T47D (cell line): ENCODE measurements at places on chromosomes 1 and 21.

DNA sequence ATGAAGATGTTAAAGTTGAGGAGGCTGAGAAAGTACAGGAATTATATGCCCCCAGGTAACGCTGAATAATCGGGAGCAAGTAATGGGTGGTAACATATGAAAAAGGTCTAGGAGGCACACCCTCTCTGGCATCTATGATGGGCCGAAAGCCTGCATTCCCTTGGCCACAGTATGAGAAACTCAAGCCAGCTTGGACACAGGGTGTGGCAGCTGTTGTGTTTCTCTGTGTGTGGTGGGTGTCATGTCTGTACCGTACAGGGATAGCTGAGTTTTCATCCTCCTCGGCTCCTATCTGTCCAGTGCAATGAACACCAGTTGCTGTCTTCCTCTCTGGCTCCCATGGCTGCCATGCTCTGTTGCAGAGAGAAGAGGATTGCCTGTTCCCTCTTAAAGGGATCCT is 32.9 kb downstream of the NBPF3 start:
- no peak for DNase-seq

GRCh38 chr21:39141502-39141901 is 41.7 kb downstream of the PSMG1 start:
- no peak for DNase-seq

DNA sequence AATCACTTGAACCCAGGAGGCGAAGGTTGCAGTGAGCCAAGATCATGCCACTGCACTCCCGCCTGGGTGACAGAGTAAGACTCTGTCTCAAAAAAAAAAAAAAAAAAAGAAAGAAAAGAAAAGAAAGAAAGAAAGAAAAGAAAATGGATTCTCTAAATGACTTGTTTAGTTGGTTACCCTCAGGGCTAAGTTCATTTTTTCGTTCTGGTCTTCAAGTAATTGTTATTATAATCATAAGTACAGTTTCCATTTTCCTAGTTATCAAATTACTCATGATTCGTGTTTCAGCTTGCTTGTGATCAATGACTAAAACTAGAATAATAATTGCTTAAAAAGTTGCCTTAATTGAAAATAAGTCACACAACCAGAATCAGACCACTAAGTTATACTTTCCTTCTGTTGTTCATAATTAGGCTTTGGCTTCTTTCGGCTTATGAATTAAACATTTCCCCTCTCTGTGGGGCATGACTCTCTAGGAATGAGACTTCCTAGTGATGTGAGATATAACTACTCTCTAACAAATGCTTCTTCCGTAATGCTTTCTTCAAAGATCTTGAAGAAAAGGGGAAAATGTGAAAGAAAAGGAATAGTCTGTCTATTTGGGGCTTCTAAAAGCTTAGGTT is 9.6 kb upstream of the RLF start:
- no peak for DNase-seq

GRCh38 chr1:157028674-157029073 is 16.9 kb downstream of the ARHGEF11 start:
- DNase-seq: no peak

DNA sequence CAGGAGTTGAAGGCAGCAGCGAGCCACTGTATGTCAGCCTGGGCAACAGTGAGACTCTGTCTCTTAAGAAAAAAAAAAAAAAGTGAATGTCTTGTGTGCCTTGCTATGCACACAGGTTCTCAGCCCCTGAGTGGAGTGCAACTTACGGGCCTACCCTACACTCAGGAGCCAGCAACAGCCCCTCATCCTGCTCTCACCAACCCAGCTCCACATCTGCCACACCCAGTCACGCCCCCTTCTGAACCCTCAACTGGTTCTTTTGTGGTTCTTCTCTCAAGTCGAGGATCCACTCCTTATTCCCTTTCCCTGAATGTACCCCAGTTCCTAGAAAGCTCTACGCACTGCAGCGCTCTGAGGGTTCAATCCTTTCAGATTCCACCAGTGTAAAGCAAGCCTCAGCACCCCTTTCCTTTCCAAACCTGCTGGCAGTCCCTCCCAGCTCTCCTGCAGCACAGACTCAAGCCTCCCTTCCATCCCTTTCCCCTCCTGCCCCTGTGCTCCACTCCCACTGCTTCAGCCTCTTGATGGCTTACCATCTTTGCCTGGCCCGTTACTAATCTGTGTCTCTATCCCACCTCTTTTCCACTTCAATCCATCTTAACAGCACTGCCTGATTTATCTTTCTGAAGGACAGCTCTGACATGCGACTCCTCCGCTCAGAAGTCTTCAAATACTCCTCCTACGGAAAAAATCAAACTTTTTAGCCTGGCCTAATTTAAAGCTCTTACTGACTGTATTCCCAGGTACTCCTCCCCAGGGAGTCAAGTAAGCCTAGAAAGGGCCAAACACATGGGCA is 38.1 kb downstream of the GNB1 start:
- no peak for DNase-seq
